Osteoblast (primary cell): ENCODE measurements at places on chromosomes 3 and 15. TPM values are rescaled to one million over a fixed set of nuclear protein-coding genes. Genes with fewer than 3 reads are reported as not detected.

The NAALADL2 gene
- total RNA-seq, result 22.1 and 23.5 TPM in 2 replicates

The GRM2 gene
- total RNA-seq, result under 0.01 TPM in 1 of 2 replicates, not detected in the other

The VILL gene
- 6.8 and 7.6 TPM in 2 replicates for total RNA-seq

The SKOR1 gene
- 0.29 and 0.36 TPM in 2 replicates for total RNA-seq

The WDR49 gene
- total RNA-seq, result under 0.01 TPM in 1 of 2 replicates, not detected in the other

The SRGAP3 gene
- 2.5 and 4.7 TPM in 2 replicates for total RNA-seq

The GSK3B gene
- total RNA-seq, result 79.9 and 87.9 TPM in 2 replicates

The SCG3 gene
- not detected in 2 replicates for total RNA-seq

The MEX3B gene
- total RNA-seq, result 11.2 and 15.2 TPM in 2 replicates
